ENCODE measurements at places on chromosomes 3 and 15. TPM values are rescaled to one million over a fixed set of nuclear protein-coding genes. Genes with fewer than 3 reads are reported as not detected.

Gene TGM5
- 0.92 TPM for total RNA-seq

Gene SLCO2A1
- 0.05 TPM for total RNA-seq

Gene ASB14
- not detected for total RNA-seq

Gene MELTF
- 10.5 TPM for total RNA-seq

Gene C3orf52
- 8.8 TPM for total RNA-seq

Gene OR4F15
- total RNA-seq, result not detected

Gene KIF15
- total RNA-seq, result 6.9 TPM

Gene TMEM45A
- 9.6 TPM for total RNA-seq

Gene MME
- total RNA-seq, result 12.8 TPM

Gene CNTN4
- not detected for total RNA-seq

Gene EFCC1
- total RNA-seq, result not detected

Gene STARD5
- 4.1 TPM for total RNA-seq

Gene TMEM89
- total RNA-seq, result not detected

Gene AHSG
- total RNA-seq, result 0.28 TPM

Gene PLA2G4F
- 3.5 TPM for total RNA-seq

Gene GCNT3
- total RNA-seq, result 4.2 TPM

Gene GABRA5
- not detected for total RNA-seq

Gene ACKR2
- total RNA-seq, result 0.92 TPM

Gene ZNF609
- total RNA-seq, result 13.8 TPM

Gene DCLK3
- not detected for total RNA-seq

Gene UTS2B
- not detected for total RNA-seq

Gene RAF1
- 51.6 TPM for total RNA-seq

Gene CCDC39
- total RNA-seq, result not detected

Gene HSPBAP1
- 1.9 TPM for total RNA-seq

Gene DAZL
- total RNA-seq, result not detected

Gene UQCC5
- 14.2 TPM for total RNA-seq

Gene GREM1
- total RNA-seq, result 0.92 TPM

Gene CHST13
- not detected for total RNA-seq

Gene IDH2
- total RNA-seq, result 91.3 TPM

Gene EFHB
- total RNA-seq, result 0.35 TPM

Gene ARL6
- 7.1 TPM for total RNA-seq

Gene NR1I2
- not detected for total RNA-seq

Gene STRIT1
- total RNA-seq, result not detected

Gene P2RY1
- 6.6 TPM for total RNA-seq

Gene HMG20A
- 27.7 TPM for total RNA-seq

Gene RETNLB
- not detected for total RNA-seq

Gene IL1RAP
- 42.8 TPM for total RNA-seq

Gene CHCHD4
- total RNA-seq, result 22.0 TPM

Gene FETUB
- total RNA-seq, result 2.8 TPM

Gene GP5
- total RNA-seq, result not detected

Gene PSMA4
- 291 TPM for total RNA-seq

Gene SPTBN5
- total RNA-seq, result 0.49 TPM

Gene CCDC33
- total RNA-seq, result not detected

Gene MOBP
- not detected for total RNA-seq

Gene SLC22A13
- total RNA-seq, result 0.07 TPM

Gene TUSC7
- total RNA-seq, result not detected

Gene NCKIPSD
- 25.2 TPM for total RNA-seq

Gene IGDCC3
- not detected for total RNA-seq

Gene PRR20G
- total RNA-seq, result not detected

Gene MESP2
- total RNA-seq, result 0.42 TPM

Gene PRTG
- not detected for total RNA-seq

Gene CHSY1
- 22.3 TPM for total RNA-seq

Gene CYP11A1
- total RNA-seq, result not detected
